HTR-8/SVneo (cell line): ENCODE measurements at places on chromosomes 4 and X.

DNA sequence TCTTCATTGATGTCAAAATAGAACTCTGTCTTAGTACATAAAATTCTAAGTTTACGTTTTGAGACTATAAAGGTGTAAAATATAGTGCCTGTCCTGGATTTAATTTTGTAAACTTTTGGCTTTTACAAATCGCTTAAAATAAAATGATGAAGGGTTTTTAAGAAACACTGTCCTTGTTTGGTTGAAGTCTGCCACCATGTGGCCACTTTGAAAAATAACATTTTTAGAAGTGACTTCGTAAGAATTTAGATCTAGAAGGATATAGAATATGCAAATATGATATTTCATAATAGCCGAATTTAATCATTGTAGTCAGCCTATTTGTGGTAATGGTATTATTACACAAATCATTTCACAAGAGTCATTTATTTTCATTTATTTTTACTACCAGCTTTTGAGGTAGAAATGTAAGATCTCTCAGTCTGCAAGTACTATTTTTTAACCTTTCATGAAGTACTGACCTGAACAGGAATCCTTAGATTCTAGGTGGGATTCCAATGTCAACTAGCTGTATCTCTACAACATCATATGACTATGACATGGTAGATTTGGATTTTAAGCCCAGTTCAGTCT is 31.0 kb upstream of the FAT4 start:
- DNase-seq, result peak; percentile 12

DNA sequence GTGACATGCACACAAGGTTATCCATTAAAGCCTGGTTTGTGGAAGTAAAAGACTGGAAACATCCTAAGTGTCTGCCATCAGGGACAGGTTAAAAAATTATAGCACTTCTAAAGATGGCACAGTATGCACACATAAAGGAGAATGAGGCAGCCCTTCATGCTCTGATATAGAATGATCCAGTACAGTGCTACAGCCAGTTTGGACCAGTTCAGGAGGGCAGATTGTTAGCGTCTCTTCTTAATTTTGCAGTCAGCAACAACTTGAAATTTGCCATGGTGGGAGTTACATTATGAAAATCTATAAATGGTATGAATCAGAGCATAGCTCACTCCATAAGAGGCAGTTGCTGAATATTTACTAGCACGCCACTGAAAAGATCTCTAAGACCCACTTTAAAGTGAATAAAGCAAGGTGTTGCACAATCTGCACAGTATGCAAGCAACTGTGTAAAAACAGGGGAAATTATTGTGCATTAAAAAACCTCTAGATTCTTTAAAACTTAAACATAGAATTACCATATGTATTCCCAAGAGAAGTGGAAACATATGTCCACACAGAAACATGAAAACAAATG is 20.3 kb upstream of the SOD3 start:
- no peak for DNase-seq

DNA sequence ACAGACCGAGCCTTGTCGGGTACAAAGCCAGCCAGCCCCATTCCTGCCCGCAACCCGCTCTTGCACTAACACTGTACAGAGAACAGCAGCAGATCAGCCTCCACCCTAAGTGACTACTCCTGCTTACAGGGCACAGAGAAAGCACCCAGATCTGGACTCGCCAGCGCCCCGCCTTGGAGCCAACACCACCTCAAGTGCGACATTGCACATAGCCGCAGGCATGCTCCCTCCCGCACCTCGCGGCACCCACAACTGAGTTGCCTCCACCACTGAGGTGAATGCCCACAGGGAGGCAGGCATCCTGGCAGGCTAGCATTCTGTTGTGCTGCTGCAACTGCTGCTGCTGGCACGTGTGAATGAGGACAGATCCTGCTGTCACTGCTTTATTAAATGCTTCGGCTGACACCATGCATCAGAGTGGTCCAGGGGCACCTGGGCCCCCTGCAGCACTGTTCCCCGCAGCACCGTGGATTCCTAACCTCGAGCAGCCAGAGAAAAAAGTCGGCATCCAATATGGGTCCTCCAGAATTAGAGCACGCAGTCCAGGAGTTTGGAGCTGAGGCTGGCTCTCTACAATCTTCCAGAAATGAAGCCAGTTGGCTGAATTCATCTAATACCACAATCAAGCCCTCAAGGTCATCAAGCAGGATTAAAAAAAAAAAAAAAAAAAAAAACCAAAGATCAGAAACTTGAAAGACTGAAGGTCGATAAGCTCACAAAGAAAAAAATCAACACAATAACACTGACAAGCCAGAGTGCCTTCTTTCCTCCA is 352.9 kb downstream of the GASK1B start:
- DNase-seq, result no peak

DNA sequence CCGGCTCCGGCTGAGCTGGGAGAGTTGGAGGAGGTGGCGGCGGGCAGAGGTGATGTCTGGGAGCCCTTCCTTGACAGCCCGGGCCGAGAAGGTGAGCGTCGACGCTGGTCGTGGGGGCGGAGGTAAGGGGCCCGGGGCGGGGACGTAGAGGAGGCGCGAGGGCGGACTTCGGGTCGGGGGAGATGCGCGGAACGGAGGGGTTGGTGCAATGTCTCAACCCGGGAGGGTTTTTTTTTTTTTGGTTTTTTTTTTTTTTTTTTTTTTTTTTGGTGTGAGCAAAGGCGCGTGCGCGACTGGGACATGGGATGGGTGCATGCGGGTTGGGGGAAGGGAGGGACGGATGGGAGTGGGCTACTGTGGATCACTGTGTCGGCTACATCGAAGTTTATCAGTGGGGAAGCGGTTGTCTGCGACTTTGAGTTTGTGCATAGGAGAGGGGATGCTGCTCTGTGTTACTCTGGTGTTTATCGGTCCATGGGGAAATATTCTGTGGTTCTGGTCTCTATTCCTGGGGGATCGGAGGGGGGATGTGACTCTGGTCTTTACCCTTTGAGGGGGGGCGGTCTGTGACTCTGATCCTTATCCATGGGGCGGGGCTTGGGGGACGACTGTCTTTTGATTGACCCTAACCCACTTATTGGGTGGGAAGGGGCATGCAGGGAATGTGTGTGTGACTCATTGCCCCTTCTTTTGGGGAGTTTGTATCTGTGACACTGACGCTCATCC is 537 bp downstream of the RBM10 start:
- no peak for DNase-seq

- no peak for DNase-seq
Measured at GRCh38 chr4:70027011-70027410, 1.2 kb upstream of the HTN3 start.

DNA sequence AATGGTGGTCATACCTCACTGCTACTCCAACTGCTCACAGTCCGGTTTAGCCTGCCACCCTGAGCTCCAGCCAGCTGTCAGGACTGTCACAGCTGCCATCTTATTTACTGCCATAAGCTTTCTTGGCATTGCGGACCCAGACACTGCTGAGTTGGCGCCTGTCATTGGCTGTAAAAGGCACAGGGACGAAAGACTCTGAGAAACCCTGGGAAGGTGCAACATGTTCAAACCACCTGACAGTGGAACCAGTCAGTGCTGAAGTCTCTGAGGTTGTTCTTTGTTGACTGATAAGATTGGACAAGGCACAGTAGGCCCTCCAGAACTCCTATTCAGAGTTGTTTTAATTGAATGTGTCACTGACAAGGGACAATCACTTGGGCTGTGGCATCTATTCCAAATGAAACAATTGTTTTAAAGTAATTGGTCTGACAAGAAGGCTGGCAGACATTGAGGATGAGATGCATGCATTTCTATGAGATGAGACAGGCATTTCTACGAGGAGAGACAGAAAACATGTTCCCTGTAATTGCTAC is 927.8 kb downstream of the STPG2 start:
- no peak for DNase-seq

DNA sequence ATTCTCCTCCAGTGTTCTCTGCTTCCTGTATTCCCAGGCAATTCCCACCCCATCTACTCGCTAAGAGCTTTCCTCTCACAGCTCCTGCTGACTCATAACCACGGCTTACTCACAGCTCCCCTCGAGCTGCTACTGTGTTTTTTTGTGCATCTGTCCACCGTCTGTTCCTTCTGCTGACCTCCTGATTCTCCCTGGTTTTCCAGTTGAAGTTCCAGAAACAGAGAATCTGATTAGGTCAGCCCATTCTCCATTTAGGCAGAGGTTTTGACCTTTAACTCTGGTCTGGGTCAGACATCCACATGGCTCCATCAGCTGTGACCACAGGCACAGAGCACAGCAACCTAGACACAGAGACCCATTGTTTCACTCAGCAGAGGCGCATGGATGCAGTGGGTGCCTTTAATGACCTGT is 5.5 kb upstream of the SMIM20 start:
- peak; percentile 80 for DNase-seq

GRCh38 chrX:8284131-8284530 is 113.1 kb upstream of the VCX2 start:
- no peak for DNase-seq

- DNase-seq, result no peak
Measured at GRCh38 chr4:77151241-77151640, 5.8 kb upstream of the CCNG2 start.

GRCh38 chr4:142663828-142664227 is 182.3 kb downstream of the INPP4B start:
- peak; percentile 2 for DNase-seq

- no peak for DNase-seq
Measured at GRCh38 chrX:19824603-19825002, 62.8 kb downstream of the SH3KBP1 start.

DNA sequence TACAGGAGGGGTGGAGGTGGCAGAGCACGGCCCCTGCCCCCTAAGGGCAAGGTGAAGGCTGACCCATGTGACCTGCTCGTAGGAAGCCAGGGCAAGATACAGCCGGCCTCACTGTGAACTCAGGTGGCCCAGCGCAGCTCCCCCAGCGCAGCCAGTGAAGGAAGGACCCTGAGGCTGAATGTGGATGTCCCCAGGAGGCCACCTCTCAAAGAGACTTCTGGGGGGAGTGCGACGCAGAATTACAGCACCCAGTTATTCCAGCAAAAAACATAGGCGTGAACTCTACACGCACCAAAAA is 52.6 kb downstream of the ZFYVE28 start:
- no peak for DNase-seq

GRCh38 chrX:135975421-135975820 is 1.6 kb upstream of the MMGT1 start:
- DNase-seq, result no peak

- DNase-seq, result no peak
Measured at GRCh38 chrX:134512566-134512965, 52.6 kb downstream of the HPRT1 start.

DNA sequence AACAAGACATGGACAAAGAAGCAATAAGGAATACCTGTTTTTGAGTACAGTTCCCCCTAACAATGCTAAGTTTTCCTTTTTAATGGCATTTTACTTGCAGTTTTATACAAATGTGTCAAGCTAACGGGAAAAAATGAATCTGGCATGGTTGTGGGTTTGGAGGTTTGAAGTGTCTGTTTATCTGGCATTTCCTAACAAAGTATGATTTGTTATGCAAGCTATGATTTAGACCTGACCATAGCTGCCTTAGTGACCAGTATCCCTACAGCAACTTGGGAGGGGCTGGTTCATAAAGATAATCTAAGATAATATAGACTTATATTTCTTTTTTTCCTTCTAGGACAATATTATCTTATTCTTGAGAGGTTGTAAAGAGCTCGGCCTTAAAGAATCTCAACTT is 60.6 kb downstream of the LIMCH1 start:
- no peak for DNase-seq

DNA sequence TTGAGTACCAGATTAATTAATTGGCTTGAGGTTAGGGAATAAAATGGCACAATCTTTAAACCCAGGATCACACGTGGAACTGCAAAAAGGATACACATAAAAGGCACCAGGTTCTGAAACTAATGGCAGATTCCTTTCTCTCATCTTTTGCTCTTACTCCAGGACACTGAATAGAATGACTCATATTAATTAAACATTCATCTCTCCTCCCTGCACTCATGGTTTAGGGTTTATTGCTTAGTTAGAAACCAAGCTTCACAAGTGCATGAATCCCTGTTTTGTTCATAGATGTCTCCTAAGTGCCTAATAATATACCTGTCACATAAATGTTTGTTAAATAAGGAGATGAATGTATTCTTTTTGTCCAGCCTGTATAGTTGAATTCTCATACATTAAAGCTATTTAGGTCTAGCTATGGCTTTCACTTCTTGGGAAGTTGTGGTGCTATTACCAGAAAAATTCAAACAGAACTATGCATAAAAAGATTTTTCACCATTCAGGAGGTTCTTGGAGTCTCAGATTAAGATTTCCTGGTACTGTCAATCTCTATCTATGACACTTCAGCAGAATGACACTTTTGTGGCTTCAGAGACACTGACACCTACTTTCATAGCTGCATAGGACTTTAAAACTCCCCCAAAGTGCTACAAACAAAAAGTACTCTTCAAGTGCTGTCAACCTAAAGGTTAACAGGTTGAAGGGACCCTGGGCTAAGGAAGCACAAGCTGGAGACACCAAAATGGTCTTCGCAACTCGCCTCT is 7.4 kb downstream of the CORIN start:
- no peak for DNase-seq

- DNase-seq, result no peak
Measured at GRCh38 chr4:36241771-36242170, 2.5 kb downstream of the ARAP2 start.

DNA sequence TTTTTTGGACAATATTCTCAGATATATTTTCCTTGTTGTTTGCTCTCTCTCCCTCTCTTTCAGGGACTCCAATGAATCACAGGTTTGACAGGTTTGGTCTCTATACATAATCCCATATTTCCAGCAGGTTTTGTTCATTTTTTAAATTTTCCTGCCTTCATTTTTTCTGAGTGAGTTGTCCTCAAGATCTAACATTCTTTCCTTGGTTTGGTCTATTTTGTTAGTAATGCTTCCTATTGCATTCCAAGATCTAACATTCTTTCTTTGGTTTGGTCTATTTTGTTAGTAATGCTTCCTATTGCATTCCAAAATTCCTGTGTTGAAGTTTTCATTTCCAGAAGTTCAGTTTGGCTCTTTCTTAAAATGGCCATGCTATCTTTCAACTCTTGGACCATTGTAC is 45.3 kb upstream of the ZMAT1 start:
- no peak for DNase-seq

DNA sequence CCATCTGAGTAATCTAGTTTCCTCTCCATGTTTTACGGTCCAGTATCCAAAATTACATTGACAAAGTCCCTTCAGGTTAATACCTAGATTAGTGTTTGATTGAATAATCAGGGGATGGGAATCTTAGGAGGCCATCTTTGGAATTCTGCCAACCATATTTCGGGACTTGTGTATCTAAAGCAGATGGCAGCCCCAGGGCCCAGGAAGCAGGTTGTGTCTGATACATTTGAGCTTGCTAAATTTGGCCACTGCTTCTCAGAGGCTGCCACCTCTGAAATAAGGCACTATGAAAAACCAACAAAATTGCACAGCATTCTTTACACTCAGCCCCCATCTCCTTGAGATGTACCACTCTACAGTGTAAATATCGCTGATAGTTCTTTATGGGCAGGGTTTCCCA is 102.1 kb downstream of the ASB9 start:
- no peak for DNase-seq

GRCh38 chr4:108690738-108691137 is 40.3 kb downstream of the OSTC start:
- no peak for DNase-seq

GRCh38 chr4:4408576-4409335 is 21.9 kb downstream of the NSG1 start:
- DNase-seq, result no peak
